ENCODE measurements at places on chromosomes 1 and 21. TPM values are rescaled to one million over a fixed set of nuclear protein-coding genes. Genes with fewer than 3 reads are reported as not detected.

- DNase-seq = peak; percentile 62
These were observed at the start of gene VWA1 for GRCh38 chr1:1435106-1435903. TSS of gene VWA1 (plus strand) at chr1:1435690. CDS start at chr1:1435749, 59 bp downstream.

- no peak for DNase-seq
These were observed at the start of gene HUNK for GRCh38 chr21:31872452-31873274. TSS of gene HUNK (plus strand) at chr21:31873020. CDS start at chr21:31873675, 655 bp downstream.

- no peak for DNase-seq
These were observed 4.6 kb downstream of the S100A9 start for GRCh38 chr1:153362187-153362775.

DNA sequence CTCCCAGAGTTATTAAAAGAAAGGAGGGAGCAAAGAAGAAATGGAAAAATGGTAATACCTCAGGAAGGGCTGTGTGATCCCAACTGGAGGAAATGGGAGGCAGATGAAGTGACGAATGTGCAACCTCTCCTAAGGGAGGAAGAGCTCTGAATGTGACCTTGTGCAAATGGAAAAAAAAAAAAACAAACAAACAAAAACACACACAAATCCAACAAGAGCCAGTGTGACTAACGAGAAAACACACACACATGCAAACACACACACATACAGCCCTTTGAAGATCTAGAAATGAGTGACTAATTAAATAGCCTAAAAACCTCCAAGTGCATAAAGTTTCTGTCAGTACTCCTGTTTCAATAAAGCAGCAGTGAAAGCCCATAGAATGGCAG is 49.0 kb downstream of the CCN1 start:
- no peak for DNase-seq

DNA sequence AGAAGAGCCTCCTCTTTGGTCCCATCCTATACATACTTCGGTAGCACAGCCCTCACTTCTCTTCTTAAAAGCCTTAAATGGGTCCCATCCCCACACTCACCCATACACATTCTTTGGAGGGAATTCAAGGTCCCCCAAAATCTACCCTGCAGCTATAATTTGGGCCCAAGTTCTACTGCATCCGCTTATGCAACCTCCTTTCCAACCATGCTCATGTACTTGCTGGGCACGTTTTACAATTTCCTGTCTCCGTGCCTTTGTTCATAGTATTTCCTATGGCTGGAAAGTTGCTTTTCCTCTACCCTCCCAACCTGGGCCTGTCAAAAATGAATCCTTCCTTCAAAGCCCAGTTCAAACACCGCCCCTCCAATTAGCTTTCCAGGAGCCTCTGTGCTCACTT is 99.7 kb downstream of the SLC45A1 start:
- no peak for DNase-seq

DNA sequence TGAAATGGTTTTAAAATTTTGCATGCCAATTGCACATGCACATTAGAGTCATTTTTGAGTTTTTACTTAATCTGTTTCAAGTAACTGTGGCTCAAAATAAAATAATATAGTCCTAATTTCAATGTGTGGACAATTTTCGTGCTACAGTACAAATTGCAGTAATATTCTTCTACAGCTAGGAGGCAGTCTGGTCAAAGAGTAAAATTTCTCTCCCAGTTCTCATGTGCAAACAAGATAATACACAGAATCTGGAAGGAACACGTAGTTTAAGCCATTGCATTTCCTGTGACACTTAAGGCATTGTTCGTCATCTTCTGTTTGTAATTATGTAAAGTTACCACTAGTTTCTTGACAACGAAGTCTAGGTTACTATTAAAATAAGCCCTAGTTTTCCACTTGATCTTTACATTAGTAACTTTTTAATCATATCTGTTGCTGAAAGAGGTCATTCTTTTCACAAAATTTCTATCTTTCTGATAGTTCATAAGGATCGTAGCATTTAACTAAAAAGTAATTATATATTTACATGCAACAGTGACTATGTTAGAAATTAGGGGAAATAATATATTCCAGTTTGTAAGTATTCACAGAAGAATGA is 28.9 kb downstream of the ODR4 start:
- no peak for DNase-seq

DNA sequence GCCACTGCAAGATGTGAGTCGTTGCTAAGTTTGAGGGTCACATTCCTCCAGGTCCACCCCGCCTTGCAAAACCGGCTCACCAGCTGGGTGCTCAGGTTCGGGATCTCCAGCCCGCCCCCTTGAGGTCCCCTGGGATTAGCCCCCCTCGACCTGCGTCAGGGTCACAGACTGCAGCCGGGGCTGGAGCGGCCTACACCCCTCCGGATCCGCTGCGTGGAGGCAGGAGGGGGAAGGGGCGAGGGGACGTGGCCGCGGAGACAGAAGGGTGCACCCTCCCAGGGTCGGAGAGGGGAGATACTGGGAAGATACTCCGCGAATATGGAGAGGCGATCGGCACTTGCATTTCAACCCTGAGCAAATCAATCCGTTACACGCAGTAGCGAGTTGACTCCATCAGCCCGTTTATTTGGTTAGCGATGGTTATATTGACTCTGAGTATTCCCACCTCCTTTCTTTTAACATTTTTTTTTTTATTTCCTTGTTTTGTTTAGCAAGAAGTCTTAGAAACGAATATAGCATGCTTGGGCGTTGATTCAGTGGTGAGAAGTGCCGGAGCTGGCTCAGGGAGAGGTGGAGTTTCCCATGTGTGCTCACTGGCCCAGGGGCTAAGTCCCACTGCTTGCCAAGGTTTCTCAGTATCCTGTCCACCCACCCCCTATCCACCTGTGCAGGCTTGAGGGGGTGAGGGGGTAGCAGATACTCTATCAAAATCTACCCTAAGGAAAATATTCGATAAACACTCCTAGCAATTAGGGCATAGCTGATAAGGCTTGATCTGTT is 997 bp downstream of the IFNAR2 start:
- no peak for DNase-seq

DNA sequence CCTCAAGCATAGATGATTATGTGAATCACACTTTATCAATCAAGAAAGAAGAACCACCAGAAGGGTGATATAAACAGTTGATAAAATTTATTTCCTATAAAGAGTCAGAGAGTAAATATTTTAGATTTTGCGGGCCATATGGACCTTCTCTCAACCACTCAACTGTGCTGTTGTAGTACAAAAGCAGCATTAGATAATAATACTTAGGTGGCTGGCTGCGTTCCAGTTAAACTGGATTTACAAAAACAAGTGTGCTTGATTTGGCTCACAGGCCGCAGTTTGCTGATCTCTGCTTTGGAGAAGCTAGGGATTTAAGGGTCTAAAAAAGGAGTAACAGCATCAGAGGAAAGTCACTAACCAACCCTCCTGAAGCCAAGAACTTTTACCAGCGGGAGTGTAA is 1406.0 kb downstream of the KCNT2 start:
- no peak for DNase-seq

GRCh38 chr1:147600119-147601111 is 59.1 kb downstream of the BCL9 start:
- DNase-seq = no peak

DNA sequence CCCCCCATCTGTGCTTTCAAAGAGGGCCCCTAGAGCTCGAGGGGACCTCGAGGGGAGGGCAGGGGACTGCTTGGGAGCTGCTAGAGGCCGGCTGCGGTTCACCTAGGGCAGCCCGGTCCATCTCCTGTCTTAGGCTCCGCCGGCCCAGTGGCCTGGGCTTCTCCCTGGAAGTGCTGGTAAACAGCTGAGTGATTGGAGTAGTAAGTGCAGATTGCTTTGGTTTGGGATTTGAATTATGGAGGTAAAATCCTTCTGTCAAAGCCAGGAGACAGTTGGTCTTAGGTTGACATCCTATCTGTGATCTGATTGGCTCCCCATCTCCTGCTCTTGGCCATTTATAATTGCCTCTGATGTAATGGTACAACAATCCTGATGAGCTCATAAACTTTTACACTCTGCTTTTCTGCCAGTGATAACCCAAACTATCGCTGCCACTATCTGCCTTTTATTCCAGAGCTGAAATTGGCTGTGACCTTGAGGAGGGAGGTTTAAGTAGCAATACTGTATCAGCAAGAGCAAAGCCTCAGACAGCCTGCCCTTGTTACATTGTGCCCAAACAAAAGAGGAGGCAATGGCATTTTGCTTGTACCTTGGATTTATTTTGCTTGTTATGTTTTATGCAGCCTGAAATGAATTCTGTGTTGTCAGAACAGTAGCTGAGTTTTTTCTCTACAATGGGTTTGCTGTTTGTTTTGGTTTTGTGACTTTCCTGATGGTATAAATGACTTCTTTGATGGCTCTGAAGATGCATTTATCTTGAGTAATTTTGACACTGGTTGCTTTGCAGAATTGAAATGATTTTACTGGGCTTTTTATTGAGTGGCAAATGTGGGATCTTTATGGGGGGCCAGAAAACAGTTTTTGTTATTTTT is 2.4 kb downstream of the ARID1A start:
- DNase-seq = peak; percentile 70

GRCh38 chr1:6392809-6393399 is 663 bp downstream of the ACOT7 start:
- DNase-seq = no peak

DNA sequence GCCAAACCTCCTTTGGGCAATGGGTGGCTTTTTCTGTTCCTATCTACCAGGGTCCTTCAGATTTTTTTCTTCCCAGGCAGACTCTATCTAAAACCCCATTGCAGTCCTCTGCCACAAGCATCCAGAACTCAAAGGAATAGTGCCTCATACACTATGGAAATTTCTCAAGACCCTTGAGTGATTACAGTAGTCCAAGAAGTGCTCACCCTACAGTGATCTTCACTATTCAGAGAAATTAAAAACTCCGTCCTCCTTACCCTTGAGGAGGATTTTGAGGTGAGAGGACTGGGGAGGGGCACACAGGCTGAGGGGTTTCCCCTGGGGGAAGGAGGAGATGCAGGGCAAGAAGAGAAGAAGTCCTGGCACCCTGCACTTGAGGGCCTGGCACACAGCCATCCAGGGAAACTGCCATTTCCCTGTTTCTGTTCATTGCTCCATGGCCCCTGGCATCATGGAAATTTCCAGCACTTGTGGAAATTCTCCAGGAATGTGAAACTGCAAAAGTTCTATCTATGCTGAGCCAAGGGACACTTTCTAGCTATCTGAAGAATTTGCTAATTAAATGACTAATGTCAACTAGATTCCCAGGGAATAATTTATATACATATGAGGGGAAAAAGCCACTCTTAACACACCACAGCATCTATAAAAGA is 102.5 kb upstream of the ATP1B1 start:
- DNase-seq = peak; percentile 69

FCGR1A gene
- total RNA-seq = 2.8 TPM

RIPK4 gene
- 30.3 TPM for total RNA-seq

IVL gene
- total RNA-seq = not detected

PADI2 gene
- total RNA-seq = 0.32 TPM

PDE4B gene
- 207 TPM for total RNA-seq

SLAMF9 gene
- total RNA-seq = not detected
